ENCODE measurements at places on chromosomes 16 and 17.

DNA sequence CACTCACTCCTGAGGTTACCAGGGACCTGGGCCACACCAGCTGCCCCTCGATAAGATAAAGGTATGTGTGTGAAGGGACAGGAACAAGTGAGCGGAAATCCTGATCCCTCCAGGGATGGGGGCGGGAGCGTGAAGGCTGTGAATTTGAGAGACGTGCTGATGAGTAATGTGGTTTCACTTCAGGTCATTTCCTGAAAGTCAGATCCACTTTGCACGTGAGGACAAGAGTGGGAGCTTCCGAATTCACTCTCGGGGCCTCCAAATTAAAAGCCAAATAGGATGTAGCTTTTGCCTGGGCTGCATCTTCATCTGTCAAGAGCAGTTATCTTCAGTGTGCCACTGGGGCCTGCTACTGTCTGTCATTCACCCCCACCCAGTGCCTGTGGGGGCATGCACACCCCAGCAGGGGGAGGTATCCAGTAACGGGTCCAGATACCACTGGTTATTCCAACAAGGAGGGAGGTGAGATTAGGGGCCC lies 87.4 kb upstream of the LHX1 start:
- DNase-seq: no peak

DNA sequence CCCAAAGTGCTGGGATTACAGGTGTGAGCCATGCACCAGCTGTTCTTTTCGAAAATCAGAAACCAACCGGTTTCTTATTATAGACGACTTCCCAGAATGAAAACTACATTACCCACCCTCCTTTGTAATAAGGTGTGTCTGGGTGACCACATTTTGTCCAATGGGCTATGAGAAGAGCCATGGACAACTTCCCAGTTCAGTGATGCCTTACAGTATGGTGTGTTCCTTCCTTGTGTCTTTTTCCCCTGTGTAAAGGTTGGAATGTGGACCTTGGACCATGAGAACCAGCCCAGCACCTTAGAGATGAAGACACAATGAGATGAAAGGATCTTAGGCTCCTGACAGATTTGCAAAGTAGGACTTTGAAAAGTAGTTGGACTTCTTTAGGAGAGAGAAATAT lies 85.0 kb upstream of the ATF7IP2 start:
- DNase-seq: no peak

GRCh38 chr16:74321356-74321755 lies 24.7 kb downstream of the PSMD7 start:
- DNase-seq: no peak

DNA sequence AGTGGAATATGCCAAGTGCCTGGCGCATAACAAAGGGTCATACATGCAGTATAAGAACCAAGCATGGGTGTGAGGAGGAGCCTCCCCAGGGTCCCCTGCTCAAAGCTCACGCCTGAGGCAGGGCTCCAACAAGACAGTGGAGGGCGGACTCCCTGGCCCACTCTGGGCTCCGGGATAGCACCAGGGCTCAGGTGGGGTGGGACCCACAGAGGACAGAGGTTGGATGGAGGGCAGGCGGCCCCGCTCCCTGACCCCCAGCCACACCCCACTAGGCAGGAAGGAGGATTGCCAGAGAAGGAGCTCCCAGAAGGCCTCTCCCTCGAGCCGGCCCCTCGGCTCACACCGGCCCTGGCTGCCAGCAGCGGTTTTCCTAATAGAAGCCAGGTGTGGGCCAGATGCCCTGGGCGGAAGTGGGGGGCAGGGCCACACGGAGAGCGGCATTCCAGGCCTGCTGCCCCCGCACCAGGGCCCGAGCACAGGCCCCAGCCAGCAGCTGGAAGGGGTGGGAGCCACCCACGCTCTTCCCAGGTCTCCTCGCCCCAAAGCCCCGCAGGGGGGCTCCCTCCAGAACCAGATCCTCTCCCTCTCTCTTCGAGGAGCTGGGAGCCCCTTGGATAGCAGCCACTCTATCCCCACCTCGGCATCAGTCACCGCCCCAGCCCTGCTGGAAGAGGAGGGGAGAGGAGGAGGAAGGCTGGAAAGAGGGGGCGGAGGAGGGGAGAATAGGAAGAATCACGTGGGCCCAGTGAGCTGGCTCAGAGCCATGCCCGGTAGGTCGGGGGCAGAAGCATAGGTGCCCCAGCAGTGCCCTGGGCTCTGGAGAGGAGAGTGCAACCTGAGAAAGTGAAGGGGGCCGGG lies 21.0 kb downstream of the VASN start:
- no peak for DNase-seq

DNA sequence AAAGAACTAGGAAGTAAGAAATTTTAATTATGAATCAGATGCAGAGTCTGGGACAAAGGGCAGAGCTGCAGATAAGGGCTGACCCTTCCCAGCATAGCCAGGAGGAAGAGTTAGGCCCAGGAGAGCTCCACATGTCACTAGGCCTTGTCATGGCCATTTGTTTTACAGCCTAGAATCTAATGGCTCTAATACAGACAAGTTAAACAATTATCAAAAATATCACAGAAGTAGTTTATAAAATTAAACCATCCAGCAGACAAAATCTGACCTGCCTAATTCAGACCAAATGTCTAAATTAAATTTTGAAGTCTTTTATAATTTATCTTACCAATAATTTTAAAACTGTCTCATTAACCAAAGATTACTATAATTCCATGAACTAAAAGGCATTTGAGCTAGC lies 1369.5 kb downstream of the CDH11 start:
- DNase-seq: no peak

- no peak for DNase-seq
These were observed 1.4 kb upstream of the CNGB1 start for GRCh38 chr16:57972306-57972705.

GRCh38 chr16:22816475-22816874 lies 2.5 kb downstream of the HS3ST2 start:
- no peak for DNase-seq

GRCh38 chr17:57623620-57624019 lies 121.5 kb downstream of the CCDC182 start:
- no peak for DNase-seq

DNA sequence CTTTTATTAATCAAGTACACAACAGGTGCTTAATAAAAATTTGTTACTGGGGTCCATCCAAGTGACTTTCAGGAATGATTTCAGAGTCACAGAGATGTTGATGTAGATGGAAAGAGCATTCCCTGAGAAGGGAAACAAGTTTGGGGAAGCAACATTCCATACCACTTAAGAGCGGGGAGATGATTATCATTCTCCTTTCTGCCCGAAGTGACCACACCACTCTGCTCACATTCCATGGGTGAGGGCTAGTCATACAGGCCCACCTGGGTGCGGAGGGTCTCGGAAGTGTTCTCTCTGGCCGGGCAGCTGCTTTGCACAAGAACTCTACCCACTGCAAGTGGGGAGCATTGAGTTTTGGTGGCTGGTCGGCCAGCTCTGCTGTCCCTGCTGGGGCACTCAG lies 231.4 kb downstream of the SNX29 start:
- DNase-seq: no peak

- DNase-seq: no peak
These were observed 50.6 kb upstream of the STH start for GRCh38 chr17:45948498-45948880.

DNA sequence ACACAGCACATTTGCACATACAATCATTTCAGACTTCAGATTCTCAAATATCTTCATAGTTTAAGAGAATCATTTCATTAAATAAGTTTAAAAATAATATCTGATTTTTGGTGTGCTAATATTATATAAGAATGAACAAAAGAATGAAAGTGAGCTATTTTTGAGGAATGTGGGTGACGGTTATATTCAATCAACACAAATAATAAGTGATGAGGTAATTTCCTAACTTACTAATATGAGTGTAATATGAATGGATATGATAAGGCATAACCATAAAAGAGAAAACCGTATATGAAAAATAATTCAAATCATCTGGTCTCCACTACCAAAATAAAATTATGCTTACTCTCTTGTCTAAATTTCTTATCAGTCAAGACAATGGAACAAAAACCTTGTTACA lies 68.4 kb upstream of the NACA2 start:
- DNase-seq: no peak

DNA sequence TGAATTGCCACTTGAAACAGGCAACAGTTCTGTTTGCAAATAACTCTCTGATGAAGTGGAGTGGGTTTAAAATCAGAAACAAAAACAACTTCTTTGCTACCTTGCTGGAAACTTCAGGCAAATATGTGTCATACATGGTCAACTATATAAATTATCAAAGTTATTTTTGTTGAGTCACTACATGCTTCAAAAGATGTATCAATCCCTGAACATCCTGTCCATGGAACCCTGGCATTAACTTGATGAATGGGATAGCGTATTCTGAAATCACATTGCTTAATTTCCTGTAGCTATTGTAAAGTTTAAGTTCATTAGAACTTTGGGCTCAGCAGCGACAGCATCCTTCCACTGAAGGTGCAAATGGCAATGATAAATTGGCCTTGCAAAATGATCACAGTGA lies 213.6 kb upstream of the MAF start:
- no peak for DNase-seq

GRCh38 chr17:57355090-57355859 lies 99.0 kb downstream of the MSI2 start:
- DNase-seq: no peak

- DNase-seq: no peak
These were observed 8.0 kb downstream of the ENDOV start for GRCh38 chr17:80422981-80423380.

DNA sequence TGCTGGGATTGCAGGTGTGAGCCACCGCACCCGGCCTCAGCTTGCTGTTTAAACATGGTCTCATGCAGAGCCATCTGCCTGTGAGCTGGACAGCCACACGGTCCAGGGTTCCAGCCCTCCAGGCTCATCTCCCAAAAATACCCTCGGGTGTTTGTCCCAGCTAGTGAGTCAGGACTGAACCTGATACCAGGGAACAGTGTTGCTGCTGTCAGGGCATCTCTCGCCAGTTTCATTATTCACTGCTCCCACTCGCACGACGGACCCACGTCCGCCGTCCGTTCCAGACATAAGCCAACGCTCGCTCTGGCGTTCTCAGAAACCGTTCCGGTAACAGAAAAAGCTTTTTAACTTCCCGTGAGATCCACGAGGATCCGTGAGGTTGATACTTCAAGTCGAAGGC lies 77.6 kb downstream of the NXN start:
- no peak for DNase-seq

GRCh38 chr17:50790618-50791017 lies 23.3 kb upstream of the ANKRD40CL start:
- no peak for DNase-seq

GRCh38 chr16:57313509-57313908 lies 29.0 kb upstream of the PLLP start:
- DNase-seq: no peak

Measured in stimulated activated CD4-positive, alpha-beta T cell treated with anti-CD3 and anti-CD28 coated beads, Interleukin-15, amount 100 ng/mL, for 1 hour (primary cell).